Activated naive CD4-positive, alpha-beta T cell treated with anti-CD3 and anti-CD28 coated beads, Interleukin-2, amount 10 ng/mL, durations not matched to agents 7 days and 5 days (primary cell): ENCODE measurements at places on chromosomes 2 and 18.

- DNase-seq: peak; percentile 25
These were observed 144.1 kb downstream of the PRPF40A start for GRCh38 chr2:152573168-152573567.

DNA sequence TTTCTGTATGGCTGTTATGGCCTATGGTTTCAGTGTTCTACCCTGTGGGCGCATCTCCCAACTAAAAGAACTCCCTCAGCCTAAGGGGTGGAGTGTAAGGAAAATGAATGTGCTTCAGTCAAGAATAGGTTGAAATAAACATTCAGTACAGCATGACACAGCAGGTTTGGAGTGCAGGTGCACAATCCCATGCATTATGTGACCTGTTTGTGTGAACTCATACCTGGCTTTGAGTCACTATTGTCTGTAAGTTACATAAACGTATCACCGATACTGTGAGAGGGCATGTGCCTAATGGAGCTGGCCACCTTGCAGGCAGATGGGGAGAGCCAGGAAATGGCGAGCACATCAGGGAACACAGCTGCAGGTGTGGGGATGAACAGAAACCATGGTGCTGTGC lies 216.0 kb downstream of the DSEL start:
- DNase-seq: peak; percentile 31

GRCh38 chr2:216375286-216375685 lies 3.0 kb upstream of the MARCHF4 start:
- no peak for DNase-seq

- DNase-seq: peak; percentile 54
These were observed 84.7 kb downstream of the EHD3 start for GRCh38 chr2:31318361-31319336.

DNA sequence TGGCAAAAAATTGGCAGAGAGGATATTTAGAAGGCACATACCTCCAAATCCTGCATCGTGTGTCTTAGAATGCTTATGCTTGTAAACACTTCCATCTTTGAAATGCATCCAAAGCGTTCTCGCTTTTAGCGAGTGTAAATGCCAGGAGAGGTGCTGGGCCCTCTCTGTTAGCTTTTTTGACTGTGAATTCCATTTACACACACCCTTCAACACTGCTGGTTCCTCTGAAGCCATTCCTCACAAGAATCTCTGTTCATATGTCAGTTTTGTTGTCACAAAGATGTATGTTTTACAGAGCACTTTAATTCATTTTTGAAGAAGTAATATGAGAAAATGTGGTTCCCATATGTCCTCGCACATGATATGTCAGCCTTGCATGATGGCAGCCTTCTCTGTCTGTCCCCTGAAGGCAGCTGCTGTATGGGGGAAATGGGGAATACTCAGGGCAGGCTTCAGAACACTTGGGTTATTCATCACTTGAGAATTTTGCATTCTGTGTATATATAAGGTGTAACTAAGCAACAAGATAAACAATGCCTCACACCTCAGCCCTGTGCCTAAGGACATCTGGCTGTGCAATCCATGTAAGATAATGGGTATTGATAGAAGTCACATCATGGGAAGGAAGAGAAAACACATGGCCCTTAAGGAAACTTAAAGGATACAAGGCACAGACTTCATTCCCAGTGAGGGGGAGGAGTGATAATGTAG lies 52.3 kb downstream of the RAB27B start:
- no peak for DNase-seq

- DNase-seq: no peak
These were observed 167.4 kb upstream of the RAB6C start for GRCh38 chr2:129812071-129812470.

DNA sequence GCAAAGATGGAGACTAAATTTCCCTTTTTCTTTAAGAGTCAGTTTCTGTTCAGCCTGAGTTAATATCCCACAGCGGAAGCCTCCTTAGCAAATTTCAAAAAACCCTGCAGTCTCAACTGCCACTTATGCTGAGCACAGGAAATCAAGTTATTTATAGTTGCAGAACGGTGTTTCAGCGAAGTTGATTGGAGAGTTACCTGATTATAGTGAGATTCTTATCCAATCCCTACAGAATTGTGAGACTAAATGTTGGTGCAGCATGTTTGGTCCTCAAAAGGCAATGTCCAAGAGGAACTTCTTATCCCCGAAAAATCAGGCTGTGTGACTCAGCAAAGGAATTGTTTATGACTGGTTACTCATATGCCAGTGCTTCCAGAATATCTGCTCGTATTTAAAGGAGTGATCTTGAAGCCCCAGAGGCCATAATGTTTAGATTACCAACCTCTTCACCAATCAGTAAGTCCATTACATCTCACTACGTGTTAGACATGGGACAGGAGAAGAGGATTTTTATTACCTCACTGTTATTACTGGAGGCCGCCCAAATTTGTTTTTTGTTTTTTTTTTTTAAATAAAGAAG lies 67.9 kb downstream of the LRRFIP1 start:
- peak; percentile 54 for DNase-seq

GRCh38 chr2:20339012-20339411 lies 11.6 kb downstream of the PUM2 start:
- DNase-seq: no peak

GRCh38 chr18:26696308-26696707 lies 148.0 kb upstream of the KCTD1 start:
- DNase-seq: no peak

GRCh38 chr2:1024981-1025380 lies 74.3 kb downstream of the SNTG2 start:
- no peak for DNase-seq

- DNase-seq: no peak
These were observed 154.5 kb downstream of the RPIA start for GRCh38 chr2:88845772-88846661.

- peak; percentile 48 for DNase-seq
These were observed 568 bp downstream of the ARL5A start for GRCh38 chr2:151827564-151828142.
